ENCODE measurements at places on chromosomes 7 and 10.

GRCh38 chr7:141593134-141593533, 41.9 kb downstream of the AGK start:
- DNase-seq, result no peak

GRCh38 chr7:156496363-156496769, 144.2 kb upstream of the RNF32 start:
- DNase-seq, result no peak

- peak; percentile 89 for DNase-seq
These were observed 17.3 kb upstream of the ADRB1 start for GRCh38 chr10:114026189-114027040.

DNA sequence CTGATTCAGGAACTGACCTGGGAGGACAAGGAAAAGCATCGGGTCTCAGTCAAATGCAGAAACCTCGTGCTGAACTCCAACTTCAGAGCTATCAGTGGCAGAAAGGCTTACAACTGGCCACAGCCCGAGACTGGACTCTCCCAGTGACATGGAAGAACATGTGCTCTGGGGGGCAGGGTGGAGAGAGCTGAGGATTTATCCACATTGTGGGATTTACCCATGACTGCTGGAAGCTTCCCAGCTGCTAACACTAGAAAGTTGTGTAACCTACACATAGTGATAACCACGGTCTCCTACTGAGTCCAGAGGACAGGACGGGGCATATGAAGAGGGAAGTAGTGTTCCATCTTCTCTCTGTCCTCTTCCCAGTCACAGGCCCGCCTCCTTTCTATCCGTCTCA, 103.4 kb downstream of the ITIH5 start:
- no peak for DNase-seq

- DNase-seq, result no peak
These were observed 44.0 kb downstream of the AASS start for GRCh38 chr7:122100021-122100420.

GRCh38 chr10:128633864-128634540, 507.8 kb upstream of the MKI67 start:
- DNase-seq, result no peak

DNA sequence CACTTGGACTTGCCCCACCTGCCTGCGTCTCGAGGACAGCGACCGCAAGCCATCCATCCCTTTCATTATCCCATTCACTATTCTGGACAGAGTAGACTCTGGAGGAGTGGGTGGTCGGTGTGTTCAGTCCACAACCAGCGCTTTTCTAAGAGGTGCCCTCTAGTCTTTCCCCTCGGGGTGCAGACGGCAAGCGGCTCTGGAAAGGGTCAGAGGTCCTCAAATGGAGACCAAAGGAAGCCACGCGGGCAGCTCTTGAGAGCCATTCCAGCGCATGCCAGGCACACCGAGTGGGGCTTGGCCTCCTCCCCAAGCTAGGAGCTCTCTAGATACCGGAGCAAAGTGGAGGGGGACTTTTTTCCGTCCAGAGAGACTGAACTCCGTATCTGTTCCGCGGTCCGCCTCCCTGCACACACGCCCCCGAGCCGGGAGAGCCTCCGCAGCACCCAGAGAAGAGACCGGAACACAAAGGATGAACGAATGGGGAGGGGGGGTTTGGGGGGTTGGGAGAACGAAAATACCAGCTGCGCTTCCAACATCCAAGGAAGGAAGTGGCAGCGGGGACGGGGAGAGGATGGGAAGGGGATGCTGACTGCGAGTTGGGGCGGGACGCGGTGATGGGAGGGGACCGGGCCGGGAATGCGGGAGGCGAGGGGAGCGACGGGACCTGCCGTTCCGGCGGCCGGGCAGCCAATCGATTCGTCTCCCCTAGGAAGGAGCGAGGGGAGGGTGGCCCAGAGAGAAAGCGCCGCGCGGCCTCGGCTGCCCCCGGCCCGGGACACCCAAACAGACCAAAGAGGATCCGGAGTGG, 515 bp downstream of the GSDME start:
- no peak for DNase-seq

GRCh38 chr10:1928606-1929005, 191.3 kb upstream of the ADARB2 start:
- no peak for DNase-seq

DNA sequence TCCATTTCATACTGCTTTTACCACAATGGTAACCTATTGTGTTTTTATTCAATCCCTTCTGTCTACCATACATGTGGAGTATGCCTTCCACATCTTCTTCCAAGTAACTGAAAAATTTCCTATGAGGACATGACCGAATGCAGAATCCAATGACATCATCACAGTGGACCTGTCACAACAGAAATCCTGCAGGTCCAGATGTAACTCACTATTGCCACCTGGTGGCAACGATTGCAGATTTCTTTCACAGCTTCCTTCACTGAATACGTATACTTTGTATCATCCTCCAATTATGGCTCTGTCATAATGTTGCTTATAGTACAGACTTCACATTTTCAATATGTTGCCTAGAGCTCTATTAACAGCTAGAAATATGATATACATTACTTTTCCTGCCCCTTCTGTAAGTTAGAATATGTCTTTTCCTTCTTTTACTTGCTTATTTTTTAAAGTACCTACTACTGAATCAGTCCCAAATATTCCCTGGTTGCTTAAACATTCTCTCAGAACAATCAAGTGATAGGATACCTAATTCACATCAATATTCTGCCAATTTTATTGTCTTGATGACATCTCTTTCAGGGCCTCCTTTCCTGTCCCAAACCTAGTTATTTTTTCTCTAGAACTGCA, 45.4 kb downstream of the SLC13A1 start:
- peak; percentile 78 for DNase-seq

DNA sequence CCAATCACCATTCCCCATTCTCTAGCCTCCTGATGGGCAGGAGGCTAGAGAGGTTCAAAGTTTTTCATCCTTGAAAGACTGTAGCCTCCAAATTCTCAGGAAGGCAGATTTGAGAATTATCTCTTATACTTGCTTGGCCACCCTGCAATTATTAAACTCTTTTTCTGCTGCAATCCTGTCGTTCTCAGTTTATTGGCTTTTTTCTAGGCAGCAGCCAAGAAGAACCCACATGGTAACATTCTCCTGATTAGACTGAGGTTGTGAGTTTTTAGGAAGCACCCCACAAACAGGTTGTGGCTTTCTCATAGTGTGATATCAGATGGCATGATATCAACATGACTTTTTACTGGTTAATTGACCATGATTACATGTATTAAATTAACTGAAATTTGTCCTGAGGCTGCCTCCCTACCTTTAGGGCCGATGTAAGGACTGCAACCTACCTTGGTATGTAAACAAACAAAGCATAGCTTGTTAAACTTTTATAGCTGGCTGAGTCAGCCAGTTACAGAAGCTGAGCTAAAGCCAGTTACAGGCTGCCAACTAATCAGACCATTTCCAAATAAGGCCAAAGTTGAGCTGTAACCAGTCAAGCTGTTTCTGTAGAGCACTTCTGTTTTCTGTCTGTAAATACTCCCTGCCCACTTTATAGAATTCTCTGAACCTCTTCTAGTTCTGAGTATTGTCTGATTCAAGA, 3.2 kb upstream of the ZNF248 start:
- peak; percentile 55 for DNase-seq

DNA sequence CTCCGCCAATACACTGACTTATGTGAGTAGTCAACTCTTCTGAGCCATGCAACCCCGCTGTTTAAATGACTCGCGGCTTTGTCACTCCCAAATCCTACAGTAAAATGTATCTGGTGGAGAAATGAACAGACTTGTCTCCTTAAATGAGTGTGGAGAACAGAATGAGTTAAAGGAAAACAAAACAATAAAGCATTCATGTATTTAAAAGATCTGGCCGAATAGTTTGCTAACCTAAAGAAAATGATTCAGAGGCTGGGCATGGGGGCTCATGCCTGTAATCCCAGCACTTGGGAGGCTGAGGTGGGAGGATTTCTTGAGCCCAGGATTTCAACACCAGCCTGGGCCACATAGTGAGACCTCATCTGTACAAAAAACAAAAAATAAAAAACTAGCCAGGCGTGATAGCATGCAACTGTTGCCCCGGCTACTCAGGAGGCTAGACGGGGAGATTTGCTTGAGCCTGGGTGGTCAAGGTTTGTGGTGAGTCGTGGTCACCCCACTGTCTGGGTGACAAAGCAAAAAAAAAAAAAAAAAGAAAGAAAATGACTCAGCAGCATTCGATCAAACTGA, 86.5 kb upstream of the PFKP start:
- no peak for DNase-seq

DNA sequence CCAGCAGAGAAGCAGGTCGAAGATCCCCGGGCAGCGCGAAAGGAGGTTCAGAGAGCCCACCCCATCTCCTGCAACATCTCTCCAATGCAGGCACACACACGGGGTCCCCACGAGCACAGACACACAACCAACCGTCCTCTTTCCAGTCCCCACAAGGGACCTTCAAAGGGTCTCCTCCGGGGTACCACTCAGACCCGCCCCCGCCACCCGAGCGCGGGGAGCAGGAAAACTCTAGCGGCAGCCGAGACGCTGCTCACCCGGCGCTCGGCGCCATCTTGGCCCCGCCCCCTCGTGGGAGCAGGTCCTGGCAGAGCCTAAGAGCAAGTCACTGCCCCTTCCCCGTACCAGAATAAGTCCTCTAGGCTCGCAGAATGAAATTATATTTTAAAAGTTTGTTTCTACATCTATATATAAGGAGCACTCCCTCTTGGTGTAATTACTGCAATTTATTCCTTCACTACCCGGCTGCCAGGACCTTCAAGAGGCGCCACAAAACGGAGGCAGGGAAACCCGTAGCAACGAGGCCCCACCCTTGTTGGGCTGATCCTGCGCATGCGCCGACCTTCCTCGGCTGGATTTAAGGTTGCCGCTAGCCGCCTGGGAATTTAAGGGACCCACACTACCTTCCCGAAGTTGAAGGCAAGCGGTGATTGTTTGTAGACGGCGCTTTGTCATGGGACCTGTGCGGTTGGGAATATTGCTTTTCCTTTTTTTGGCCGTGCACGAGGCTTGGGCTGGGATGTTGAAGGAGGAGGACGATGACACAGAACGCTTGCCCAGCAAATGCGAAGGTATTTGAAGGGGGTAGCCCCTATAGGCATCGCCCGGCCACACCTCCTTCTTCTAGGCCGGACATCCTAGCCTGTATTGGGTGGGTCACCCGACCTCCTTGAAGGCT, at the start of the genes CNPY4 and TAF6:
TSS of gene CNPY4 (plus strand) at position 563 of the 898 bp plus-strand sequence. CDS start at position 674, 111 bp downstream.
TSS of gene TAF6 (minus strand) at position 287 of the 898 bp plus-strand sequence. CDS start 5,149 bp downstream, outside the sequence.
- peak; percentile 99 for DNase-seq

- no peak for DNase-seq
These were observed 90.4 kb upstream of the BMPER start for GRCh38 chr7:33814936-33815335.

DNA sequence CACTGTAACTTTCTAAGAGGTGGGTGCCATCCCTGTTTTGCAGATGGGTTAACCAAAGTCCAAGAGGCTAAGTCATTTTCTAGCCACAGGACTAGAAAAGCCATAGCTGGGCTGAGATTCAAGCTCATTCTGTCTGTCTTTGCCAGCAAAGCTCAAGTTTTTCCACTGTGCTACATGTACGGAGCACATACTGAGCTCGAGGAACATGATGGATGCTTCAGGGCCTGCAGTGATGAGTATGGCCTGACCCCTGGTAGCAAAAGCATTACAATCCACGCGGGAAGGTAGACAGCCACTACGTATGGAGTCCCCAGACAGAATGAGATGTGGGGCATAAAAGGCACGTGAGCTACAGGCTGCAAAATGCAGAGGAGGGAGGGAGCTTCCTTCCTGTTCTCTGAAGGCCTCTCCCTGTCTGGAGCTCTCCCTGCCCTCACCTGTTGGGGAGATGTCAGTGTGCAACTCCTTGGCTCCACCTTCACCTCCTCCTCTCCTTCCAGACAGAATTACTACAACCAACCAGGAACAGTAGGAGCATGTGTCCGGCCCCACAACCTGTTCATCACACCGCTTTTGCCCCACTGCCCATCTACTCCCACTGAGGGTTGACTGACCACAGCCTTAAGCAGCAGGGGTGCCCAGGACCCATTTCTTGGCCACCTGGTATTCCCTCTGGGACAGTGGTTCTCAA, 16.4 kb downstream of the ITPRIP start:
- no peak for DNase-seq

GRCh38 chr7:27774717-27775328, 34.9 kb downstream of the TAX1BP1 start:
- DNase-seq, result peak; percentile 59

- DNase-seq, result no peak
These were observed 77.8 kb downstream of the TEX36 start for GRCh38 chr10:125605167-125605566.

DNA sequence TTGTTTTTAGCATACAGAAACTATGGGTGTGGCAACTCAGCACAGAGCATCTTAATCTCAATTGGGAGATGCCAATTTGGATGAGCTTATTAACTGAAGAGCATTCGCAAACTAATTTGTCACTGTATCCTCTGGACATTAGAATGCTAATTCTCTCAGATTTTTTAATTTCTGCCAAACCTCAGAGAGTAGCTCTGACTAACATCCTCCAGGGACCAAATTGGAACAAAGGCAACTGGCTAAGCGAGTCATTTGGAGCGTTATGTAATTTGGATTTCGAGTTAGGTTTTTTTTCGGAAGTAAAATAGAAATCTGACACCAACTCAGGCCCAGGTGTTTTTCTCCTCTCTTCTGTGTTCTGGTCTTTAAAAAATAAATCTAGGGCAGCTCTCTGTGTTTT, 201.9 kb downstream of the BMPER start:
- DNase-seq, result no peak

- DNase-seq, result no peak
These were observed 951.9 kb upstream of the LRRN3 start for GRCh38 chr7:110139056-110139455.

- DNase-seq, result no peak
These were observed 228.3 kb upstream of the NPVF start for GRCh38 chr7:25456467-25457171.

DNA sequence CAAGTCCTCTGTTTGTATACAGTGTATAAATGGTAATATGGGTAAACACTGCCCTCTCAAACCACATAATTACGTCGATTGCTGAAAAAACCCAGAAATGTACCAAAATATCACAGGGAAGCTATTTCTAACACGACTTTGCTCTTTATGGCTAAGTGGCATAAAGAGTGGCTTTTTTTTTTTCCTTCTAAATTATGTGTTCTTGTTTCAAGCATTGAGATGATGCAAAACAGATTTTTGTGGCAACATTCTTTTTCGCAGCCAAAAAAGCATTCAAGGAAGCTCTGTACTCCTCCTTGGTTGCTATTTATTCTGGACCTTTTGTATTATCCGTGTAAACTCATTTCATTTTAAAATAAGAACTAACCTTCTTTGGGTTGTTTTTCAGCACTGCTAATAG, 138.9 kb downstream of the VTI1A start:
- no peak for DNase-seq

DNA sequence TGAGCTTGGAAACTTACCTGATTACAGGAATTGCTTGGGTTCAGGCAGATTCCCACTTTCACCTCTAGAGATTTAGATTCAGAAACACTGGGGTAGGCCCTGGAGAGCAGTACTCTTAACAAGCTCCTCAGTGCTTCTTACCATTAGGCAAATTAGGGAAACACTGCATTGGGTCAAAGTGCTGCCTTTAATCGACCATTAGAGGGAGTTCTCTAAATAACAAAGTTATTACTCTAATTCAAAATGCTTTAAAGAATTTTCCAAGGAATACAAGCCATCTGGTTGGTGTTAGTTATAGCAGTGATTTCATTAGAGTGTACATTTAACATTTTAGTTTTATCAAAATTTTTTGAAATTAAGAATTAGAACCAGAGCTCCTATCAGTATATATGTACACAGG, 324.5 kb downstream of the GFRA1 start:
- DNase-seq, result no peak
